T-helper 9 cell (primary cell): ENCODE measurements at places on chromosomes 11 and 22.

DNA sequence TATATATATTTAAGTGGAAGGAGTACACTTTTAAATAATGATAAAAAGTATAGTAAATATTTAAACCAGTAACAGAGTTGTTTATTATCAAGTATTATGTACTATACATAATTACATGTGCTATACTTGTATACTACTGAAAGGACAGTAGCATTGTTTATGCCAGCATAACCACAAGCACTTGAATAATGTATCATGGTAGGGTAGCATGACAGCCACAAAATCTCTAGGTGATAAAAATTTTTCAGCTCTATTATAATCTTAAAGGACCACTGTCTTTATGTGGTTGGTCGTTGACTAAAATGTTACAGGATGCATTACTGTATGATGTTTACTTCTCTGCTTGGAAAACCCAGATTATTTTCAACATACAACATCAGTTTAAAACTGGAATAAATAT, 349.2 kb downstream of the CASP12 start:
- DNase-seq, result no peak

GRCh38 chr11:85725510-85726258, 39.7 kb upstream of the CCDC89 start:
- DNase-seq, result no peak

GRCh38 chr11:110311783-110312579, 15.6 kb upstream of the RDX start:
- DNase-seq, result no peak

GRCh38 chr11:87219266-87219665, 181.5 kb downstream of the TMEM135 start:
- no peak for DNase-seq

DNA sequence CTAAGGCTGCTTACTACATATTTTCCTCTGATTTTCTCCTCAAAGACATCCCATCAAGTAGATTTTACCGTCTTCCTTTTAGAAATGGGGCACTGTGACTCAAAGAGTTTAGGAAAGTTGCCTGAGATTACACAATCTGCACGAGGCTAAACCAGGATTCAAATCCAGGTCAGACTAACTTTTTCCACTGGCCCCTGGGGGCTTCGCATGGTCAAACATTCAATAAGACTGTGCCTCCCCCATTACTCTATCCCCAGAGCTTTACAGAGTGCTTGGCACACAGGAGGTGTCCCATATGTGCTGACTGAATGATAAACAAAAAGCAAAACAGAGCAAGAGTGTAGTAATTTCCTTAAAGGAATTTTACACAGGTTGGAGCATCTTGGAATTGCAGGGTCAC, 118.1 kb upstream of the TEAD1 start:
- no peak for DNase-seq

DNA sequence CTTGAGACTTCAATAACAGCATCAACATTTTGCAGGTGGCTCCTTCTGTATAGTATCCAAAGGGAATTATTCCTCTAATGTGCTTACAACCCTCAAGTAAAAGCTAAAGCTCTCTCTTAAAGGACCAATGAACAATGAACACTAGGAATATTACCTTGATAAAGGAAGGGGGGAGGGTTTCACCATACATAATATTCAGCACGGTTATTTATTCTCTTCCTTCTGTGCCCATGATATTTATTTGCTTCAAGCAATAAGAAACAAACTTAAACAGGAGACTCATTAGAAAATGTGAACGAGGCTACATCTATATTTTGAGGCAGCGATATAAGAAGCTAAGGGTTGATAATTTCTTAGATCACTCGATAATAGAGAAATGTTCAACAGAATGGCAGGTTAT, 21.2 kb downstream of the BLID start:
- DNase-seq, result no peak

DNA sequence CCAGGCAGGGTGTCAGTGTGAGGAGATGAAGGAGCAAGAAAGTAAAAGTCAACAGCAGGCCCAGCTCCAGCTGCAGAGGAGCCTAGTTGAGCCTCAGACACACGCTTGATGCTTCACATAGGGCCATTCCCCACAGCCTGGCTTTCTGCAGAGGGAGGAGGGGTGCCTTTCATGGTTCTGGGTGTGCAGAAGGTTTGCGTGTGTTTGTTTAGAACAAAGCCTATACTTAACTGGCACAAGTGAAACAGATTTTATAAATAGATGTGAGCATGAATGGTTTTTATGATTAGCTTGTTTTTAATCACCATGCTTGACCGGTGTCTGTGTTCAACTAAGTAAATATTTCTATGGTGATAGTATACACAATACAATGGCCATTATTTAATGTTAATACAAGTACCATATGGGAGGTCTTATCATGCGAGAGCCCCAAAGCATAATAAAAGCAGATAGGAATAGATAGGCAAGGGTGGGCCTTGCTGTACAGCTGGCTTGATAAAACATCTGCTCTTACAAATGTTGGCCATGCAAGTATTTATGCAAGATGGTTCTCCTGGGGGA, 290.2 kb downstream of the ETS1 start:
- no peak for DNase-seq

- DNase-seq, result no peak
These were observed 38.1 kb upstream of the POU2AF1 start for GRCh38 chr11:111417011-111417765.

DNA sequence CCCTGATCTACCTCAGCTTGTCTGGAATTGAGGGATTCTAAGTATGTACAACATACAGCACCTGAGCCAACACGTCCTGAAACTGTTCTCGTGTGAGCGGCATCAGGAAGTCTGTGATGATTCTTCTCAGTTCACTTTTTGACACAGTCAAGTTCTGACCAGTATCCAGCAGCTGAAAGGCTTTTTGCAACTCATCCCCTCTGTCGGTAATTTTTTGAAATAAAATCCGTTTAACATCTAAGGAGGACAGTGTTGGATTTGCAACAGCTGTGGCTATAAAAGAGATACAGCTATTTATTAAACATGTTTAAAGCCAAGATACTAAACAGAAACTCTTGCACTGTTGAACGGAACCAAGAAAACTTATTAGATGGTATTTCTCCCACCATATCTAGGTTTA, 39.3 kb downstream of the EFCAB6 start:
- no peak for DNase-seq

GRCh38 chr11:59283825-59284772, 71.4 kb upstream of the MPEG1 start:
- DNase-seq, result peak; percentile 14

- DNase-seq, result no peak
These were observed 3.9 kb downstream of the ACP2 start for GRCh38 chr11:47244448-47245350.

DNA sequence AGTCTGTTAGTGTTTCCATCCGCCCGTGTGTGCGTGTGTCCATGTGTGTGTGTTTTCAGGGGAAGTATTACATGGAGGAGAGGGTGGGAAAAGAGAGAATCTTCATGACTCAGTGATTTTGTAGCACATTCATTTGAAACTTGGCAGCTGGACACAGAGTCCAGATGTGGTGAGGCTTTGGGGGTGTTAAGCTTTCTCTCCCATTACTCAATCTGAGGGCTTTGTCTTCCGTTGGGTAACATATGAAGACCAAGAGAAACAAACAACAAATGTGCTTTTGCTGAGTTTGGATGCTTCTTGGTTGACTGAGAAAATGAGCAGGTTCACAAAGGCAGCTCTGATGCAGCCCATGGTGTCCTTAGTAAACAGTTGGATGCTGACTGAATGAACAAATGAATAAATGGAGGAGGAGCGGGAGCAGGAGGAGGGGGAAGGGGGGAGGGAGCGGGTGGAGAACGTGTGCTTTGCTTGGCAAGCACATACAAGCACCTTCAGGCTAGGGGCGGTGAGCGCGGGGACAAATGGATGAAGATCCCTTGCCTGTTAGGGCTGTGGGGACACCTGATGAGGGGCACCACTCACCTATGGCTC, 104.3 kb downstream of the ST3GAL4 start:
- DNase-seq, result no peak

GRCh38 chr11:36288442-36289225, 590 bp downstream of the COMMD9 start:
- DNase-seq, result no peak

DNA sequence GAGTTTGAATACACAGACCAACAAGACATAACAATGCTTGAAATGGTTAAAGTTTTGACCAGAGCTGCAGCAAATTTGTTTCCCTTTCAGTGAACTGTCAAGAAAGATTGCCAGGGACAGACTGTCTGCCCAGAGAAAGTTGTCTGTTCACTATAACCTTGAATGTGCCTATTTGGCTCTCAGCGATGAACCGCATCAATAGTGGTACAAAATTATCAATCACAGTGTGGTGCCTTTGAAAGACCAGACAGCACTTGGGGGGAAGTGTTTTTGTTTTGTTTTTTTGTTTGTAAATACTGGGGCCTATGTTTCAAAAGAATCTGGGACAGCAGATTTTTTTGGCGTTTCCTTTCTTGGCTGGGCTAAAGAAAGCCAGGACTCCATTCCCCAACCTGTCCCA, 123.1 kb downstream of the CD44 start:
- no peak for DNase-seq

DNA sequence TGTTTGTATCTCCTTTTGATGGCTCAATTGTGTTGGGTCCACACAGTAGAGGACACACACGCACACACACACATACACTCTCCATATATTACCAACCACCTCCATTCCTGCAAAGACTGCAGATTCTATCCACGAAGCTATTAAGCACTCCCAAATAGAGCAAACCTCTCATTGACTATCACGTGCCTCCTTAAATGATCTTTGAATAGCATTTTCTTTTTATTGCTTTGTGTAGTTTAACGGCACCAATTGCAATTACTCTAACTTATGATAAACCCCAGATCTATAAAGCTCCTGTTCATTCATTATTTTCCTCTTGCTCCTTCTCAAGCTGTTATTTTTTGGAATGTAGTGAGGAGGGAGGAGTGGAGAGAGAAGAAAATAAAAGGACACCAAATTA, 204.7 kb downstream of the ST3GAL4 start:
- DNase-seq, result no peak

DNA sequence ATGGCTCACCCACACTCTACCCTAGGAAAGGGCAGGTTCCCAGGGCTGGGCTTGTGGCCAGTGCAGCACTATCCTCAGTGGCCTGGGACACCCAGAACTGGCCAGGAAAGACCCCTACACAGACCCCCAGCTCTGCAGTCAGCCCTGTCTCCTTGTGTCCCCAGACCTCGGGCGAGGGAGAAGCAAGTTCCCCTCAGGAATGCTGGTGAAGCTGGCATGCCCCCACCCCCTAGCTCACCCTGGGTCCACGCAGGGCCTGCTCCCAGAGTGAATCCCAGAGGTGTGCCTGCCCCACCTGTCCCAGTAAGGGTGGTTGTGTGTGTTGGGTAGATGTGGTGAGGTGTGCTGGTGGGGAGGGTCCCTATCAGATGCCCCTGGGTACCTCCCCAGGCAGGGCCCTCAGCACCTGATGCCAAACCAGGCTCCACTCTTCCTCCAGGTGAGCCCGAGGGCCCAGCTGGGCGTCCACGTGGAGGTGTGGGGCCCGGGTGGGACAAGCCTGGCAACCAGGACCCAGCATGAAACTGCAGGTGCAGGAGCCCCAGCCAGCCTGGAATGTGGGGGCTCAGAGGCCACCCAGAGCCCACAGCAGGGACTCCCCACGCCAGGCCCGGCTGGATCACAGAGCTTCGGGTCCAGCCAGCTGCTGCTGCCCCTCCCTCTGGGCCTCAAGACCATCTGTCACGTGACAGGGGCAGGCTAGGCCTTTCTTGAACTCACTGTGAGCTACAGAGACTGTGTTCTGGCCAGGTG, 48.4 kb upstream of the KCNQ1OT1 start:
- no peak for DNase-seq

- no peak for DNase-seq
These were observed 173.7 kb downstream of the CEP164 start for GRCh38 chr11:117501237-117501898.

DNA sequence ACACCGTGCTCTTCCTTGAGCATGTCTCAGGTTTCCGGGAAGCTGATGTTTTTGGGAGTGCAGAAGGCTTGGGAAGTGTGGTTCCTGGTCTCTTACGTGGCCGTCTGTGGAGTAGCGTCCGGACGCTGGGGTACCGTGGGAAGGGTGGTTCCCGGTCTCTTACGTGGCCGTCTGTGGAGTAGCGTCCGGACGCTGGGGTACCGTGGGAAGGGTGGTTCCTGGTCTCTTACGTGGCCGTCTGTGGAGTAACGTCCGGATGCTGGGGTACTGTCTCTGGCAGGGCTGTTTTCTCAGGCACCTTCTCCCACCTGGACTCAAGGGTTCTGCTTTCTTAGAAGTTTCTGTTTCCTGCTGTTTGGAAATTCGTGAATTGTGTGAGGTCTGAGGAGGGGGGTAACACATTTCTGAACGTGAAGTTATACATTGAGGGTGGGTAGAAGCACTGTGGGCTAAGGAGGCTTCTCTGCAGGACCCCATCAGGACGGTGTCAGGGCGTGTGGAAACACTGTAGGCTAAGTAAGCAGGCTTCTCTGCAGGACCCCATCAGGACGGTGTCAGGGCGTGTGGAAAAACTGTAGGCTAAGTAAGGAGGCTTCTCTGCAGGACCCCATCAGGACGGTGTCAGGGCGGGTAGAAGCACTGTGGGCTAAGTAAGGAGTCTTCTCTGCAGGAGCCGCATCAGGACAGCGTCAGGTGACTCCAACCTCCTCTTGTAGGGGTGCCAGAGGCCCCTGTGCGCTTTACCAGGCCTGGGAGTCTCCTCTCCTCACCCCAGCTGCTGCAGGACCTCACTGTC, 5.3 kb upstream of the IFITM3 start:
- DNase-seq, result no peak

GRCh38 chr11:29008481-29008880, 900.3 kb downstream of the METTL15 start:
- DNase-seq, result no peak

DNA sequence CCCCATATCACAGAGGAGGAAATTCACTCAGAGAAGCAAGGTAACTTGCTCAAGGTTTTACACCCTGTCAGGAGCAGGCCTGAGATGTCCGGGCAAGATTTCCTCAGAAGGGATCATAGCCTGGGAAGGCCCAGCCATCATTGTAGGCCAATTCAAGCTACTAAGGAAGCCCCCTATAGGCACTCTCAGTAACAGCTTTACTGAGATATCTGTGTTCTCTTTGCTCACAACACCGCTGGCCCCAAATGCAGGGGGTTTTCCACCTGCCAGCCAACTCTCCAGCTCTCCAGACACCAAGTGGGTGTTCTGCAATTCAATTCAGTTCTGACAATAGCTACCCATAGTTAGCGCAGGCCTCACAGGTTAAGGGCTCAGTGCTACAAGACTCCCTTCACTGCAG, 84.0 kb downstream of the SLC36A4 start:
- no peak for DNase-seq

- DNase-seq, result no peak
These were observed 59.6 kb downstream of the ZNRF3 start for GRCh38 chr22:28942801-28943500.

DNA sequence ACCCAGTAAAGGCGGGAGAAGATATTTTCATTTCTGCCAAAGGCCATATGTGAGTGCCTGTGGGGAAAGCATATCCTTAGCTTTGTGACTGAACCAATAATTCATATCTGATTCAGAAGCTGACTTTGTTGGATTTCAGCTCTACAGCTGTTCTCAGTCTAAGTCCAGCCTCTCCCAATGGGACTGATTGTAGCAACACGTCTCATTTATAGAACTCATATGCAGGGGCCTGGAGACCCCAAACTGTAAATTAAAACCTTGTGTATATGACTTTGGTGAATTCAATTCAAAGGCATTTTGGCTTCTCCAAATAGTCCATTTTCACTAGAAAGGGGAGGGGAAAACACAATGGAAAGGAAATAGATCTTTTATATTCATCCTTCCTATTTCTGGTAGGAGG, 250.4 kb upstream of the SORL1-AS1 start:
- DNase-seq, result no peak

- no peak for DNase-seq
These were observed 44.3 kb downstream of the LRRC32 start for GRCh38 chr11:76626266-76626665.

- DNase-seq, result no peak
These were observed 162.8 kb downstream of the RAB38 start for GRCh38 chr11:88012456-88012855.
